ENCODE measurements at places on chromosomes 4 and X. TPM values are rescaled to one million over a fixed set of nuclear protein-coding genes. Genes with fewer than 3 reads are reported as not detected.

GRCh38 chr4:74715706-74716435 lies 78.5 kb downstream of the BTC start:
- DNase-seq = no peak
- no peak overlapping the region for H3K27ac ChIP-seq
- no peaks in the 10 kb centered on the region for H3K27me3 ChIP-seq
- H3K36me3 ChIP-seq = no peaks in the 10 kb centered on the region

The SUPT20HL1 gene
- not detected for total RNA-seq

The SSX1 gene
- not detected for total RNA-seq

DNA sequence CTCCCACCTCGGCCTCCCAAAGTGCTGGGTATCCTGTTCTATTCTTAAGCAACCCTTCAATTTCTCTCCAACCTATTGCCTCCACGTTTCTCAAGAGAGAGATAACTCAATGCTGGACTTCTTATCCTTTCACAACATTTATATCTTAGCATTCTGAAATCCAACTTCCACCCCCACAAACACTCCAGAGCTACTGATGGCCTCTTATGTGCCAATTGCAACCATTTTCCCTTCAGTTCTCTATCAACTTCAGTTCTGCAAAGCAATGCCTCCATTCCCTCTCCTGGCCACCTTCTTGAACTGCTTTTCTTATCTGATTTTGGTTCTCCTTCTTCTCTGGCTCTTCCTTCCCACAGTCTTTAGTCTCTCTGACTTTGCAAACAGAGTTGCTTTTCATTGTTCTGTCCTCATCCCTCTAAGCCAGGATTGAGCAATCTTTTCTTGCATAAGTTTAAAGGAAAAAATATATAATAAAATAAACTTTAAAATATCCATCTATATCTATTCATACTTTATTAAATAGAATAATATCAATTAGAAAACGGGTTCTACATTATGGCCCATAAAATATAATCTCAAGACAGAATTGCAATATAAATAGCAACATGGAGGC lies 3.6 kb upstream of the STBD1 start:
- peaks cover 11% of the 10 kb centered on the region for H3K27me3 ChIP-seq
- DNase-seq = no peak
- peaks cover 60% of the 10 kb centered on the region for H3K4me1 ChIP-seq

The PRRG3 gene
- total RNA-seq = not detected

The CCDC110 gene
- not detected for total RNA-seq

The EGF gene
- not detected for total RNA-seq

DNA sequence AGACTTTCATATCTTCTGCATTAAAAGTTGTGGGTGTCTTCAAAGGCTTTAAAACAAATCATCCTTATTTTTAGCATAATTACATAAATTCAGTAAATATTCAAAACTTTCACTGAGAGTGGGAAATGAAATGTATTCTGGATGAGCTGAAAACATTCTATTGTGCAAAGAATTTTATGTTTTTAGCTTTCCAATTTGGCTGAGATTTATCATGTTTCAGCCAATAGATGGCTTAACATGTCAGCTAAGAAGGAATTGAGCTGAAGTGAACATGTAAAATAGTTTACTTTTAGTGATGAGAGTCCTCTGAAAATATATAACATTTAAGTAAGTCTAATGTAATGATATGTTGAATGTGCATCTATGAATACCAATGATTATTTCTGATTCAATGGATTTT lies 213.5 kb upstream of the GIMD1 start:
- no peak overlapping the region for H3K4me3 ChIP-seq
- no peak overlapping the region for H3K27ac ChIP-seq
- no peaks in the 10 kb centered on the region for H3K4me1 ChIP-seq

GRCh38 chrX:30283456-30284200 lies 25.6 kb downstream of the NR0B1 start:
- DNase-seq = no peak
- H3K4me3 ChIP-seq = no peak overlapping the region

DNA sequence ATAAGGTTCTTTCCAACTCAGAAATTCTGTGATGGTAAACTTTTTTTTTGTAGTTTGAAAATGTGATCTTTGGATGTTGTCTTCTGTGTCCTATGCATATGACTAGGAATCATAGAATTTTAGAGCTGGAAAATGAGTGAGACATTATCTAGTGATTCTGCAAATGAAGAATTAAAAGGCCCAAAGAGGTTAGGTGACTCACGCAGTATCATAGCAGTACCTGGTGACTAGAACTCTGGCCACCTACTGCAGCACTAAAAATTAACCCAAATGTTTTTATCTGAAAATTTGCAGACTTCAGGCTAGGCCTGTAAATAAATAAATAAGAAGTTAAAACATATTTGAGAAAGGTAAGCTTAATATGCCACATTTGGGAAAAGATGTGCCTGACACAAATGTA lies 52.8 kb downstream of the NFKB1 start:
- H3K27ac ChIP-seq = no peak overlapping the region
- no peak for DNase-seq
- peaks cover 48% of the 10 kb centered on the region for H3K36me3 ChIP-seq
- no peak overlapping the region for H3K4me3 ChIP-seq

DNA sequence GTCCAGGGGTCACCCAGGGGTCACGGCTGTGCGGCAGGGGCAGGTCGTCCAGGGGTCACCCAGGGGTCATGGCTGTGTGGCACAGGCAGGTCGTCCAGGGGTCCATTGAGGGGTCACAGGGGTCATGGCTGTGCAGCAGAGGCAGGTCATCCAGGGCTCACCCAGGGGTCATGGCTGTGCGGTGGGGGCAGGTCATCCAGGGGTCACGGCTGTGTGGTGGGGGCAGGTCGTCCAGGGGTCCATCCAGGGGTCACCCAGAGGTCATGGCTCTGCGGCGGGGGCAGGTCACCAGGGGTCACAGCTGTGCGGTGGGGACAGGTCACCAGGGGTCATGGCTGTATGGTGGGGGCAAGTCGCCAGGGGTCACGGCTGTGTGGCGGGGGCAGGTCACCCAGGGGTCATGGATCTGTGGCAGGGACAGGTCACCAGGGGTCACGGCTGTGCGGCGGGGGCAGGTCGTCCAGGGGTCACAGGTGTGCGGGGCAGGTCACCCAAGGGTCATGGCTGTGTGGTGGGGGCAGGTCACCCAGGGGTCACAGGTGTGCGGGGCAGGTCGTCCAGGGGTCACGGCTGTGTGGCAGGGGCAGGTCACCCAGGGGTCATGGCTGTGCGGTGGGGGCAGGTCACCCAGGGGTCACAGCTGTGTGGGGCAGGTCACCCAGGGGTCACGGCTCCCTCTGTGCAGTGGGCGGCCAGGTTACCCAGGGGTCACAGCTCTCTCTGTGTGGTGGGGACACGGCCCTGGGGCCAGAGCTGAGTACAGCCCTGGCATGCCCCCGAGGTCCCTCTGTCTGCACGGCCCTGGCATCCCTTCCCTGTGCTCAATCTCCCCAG lies 16.0 kb downstream of the ATP5ME start:
- no peaks in the 10 kb centered on the region for H3K27me3 ChIP-seq
- no peak for DNase-seq
- H3K4me1 ChIP-seq = peaks cover 5% of the 10 kb centered on the region
- H3K27ac ChIP-seq = no peak overlapping the region

- peak; percentile 17 for DNase-seq
- peak overlapping the region; percentile 92 for H3K27ac ChIP-seq
- H3K4me1 ChIP-seq = peaks cover 17% of the 10 kb centered on the region
- no peaks in the 10 kb centered on the region for H3K36me3 ChIP-seq
- peak overlapping the region; percentile 88 for H3K4me3 ChIP-seq
Measured at GRCh38 chrX:102154218-102154860, 1.4 kb downstream of the BEX5 start.

The TKTL2 gene
- total RNA-seq = not detected

DNA sequence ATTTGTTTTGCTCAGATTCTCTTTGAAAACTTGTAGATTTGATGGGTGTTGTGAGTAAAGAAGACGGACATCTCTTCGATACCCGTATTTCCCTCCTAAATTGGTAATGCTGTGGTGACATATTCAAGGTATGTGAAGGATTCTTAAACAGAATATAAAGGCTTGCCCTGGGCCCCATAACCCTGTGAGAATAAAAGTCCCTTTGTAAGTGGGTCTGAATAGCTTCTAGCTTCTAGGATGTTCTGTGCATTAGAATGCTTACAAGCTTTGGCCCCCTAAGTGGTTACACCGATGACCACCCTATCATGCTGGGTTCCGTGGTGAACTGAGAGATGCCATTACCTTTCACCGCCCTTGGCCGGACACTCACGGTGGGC lies 574 bp upstream of the MOB1B start:
- H3K4me3 ChIP-seq = peak overlapping the region; percentile 98
- no peaks in the 10 kb centered on the region for H3K27me3 ChIP-seq
- H3K36me3 ChIP-seq = peaks cover 15% of the 10 kb centered on the region
- H3K27ac ChIP-seq = peak overlapping the region; percentile 94
- DNase-seq = no peak

DNA sequence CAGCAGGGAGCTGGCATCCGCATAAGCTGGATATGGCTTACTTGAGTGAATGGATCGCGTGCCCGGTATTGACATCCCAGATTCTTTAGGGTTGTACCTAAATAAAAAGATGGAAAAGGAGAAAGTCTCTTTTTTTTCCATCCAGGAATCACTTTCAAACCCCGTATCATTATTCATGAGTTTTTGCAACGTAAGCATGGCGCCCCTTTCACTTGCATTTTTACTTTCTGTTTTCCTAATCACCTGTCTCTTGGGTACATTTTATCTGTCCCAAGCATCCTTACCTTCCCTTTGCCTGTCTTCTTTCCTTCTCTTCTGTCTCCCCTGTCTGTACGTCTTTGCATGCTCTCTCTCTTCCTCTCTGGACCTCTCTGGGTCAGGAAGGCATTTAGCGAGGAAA lies 128.6 kb downstream of the CPE start:
- H3K4me1 ChIP-seq = no peaks in the 10 kb centered on the region
- DNase-seq = no peak
- H3K36me3 ChIP-seq = no peaks in the 10 kb centered on the region
- no peak overlapping the region for H3K4me3 ChIP-seq
- no peak overlapping the region for H3K27ac ChIP-seq
- no peaks in the 10 kb centered on the region for H3K27me3 ChIP-seq

DNA sequence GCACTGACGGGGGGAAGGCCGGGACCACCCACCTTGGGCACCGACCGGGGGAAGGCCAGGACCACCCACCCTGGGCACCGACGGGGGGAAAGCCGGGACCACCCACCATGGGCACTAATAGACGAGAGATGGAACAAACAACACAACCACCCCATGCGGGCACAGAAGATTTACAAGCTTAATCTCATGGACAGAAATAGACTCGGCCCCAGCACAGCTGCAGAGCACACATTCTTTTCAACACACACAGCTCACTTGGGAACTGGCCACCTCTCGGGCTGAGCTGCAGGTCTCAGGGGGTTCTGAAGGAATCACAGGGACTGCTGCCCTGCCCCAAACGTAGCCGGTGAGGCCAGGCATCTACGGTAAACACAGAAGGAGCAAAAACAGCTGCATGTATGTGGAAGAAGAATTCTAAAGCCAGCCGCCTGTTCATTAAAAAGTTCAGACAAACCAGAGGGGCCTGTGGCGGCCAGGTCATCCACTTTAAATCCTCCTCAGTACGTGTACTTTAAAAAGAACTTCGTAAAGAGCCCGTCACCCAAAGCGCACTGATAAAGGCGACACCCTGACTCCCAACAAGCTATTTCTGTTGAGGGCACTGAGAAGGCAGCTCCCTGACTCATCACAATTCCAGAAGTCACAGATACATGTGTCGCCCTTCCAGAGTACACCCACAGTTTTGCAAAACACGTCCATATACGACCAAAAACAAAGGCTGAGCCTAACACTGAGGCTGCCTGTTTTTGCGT lies 17.7 kb downstream of the PPP2R3B start:
- no peak for DNase-seq
- H3K27me3 ChIP-seq = peaks cover 26% of the 10 kb centered on the region
- peaks cover 18% of the 10 kb centered on the region for H3K4me1 ChIP-seq

DNA sequence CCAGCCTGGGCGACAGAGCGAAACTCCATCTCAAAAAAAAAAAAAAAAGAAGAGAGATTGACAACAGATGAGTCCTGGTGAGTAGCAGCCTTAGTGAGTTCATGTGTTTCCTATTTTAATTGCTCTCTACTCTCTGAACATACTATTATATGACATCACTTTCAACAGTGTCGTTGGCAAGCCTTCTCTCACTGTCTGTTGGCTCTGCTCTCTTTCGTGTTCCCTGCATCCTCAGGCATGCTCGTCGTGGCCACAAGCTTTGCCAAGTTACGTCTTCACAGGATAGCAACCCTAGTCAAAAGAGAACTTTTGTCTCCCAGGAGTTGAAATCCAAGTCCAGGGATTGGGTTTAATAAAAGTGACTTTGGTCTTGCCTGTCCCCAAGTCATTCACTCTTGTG lies 117.1 kb upstream of the EGFL6 start:
- H3K27ac ChIP-seq = no peak overlapping the region
- no peak for DNase-seq
- H3K36me3 ChIP-seq = no peaks in the 10 kb centered on the region
- no peaks in the 10 kb centered on the region for H3K4me1 ChIP-seq
- no peaks in the 10 kb centered on the region for H3K27me3 ChIP-seq

DNA sequence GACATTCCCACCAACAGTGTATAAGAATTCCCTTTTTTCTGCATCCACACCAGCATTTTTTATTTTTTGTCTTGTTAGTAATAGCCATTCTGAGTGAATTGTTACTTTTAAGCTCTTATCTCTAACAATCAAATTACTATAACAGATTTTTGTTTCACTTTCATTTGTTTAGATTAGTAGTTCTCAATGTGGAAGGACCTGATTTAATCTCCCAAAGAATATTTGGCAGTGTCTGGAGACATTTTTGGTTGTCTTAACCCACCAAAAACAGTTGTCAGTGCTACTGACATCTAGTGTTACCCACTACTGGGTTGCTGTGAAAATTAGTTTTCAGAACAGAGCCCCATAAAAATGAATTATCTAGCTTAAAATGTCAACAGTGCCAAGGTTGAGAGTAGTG lies 37.9 kb downstream of the RUFY3 start:
- H3K4me1 ChIP-seq = peaks cover 10% of the 10 kb centered on the region
- no peak for DNase-seq
- H3K27ac ChIP-seq = no peak overlapping the region
- H3K36me3 ChIP-seq = peaks cover 10% of the 10 kb centered on the region

The GPC4 gene
- not detected for total RNA-seq

DNA sequence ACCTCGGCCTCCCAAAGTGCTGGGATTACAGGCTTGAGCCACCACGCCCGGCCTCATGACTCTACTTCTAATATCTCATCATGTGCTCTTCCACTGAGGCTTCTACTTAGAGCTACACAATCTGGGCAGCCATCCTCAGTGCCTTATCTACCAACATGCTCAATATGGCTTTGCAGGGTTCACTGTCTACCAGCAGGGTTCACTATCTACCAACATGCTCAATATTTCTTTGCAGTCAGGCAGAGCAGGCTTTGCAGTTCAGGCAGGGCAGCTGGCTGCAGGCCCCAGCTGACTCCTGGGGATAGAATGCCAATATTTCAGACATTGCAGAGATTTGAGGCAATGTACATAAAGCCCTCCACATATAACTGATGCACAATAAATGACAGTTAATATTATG lies 47.5 kb downstream of the PKD2 start:
- no peak overlapping the region for H3K27ac ChIP-seq
- no peak overlapping the region for H3K4me3 ChIP-seq
- H3K36me3 ChIP-seq = peaks cover 10% of the 10 kb centered on the region
- H3K27me3 ChIP-seq = no peaks in the 10 kb centered on the region
- H3K4me1 ChIP-seq = no peaks in the 10 kb centered on the region
- DNase-seq = no peak

- no peaks in the 10 kb centered on the region for H3K27me3 ChIP-seq
- no peak overlapping the region for H3K27ac ChIP-seq
- no peaks in the 10 kb centered on the region for H3K36me3 ChIP-seq
- no peak overlapping the region for H3K4me3 ChIP-seq
- H3K4me1 ChIP-seq = no peaks in the 10 kb centered on the region
Measured at GRCh38 chr4:113881256-113881655, 98.2 kb downstream of the ARSJ start.

Data from activated CD8-positive, alpha-beta T cell treated with anti-CD3 and anti-CD28 coated beads, Interleukin-2, amount 10 ng/mL, durations not matched to agents 7 days and 5 days (primary cell).